Panc1 (cell line): ENCODE measurements at places on chromosomes 2 and 18. TPM values are rescaled to one million over a fixed set of nuclear protein-coding genes. Genes with fewer than 3 reads are reported as not detected.

- DNase-seq: no peak
- H3K4me3 ChIP-seq: no peak overlapping the region
- H3K27ac ChIP-seq: no peak overlapping the region
- H3K27me3 ChIP-seq: no peaks in the 10 kb centered on the region
- H3K4me1 ChIP-seq: no peaks in the 10 kb centered on the region
Measured at GRCh38 chr2:33735096-33735495, 136.0 kb upstream of the FAM98A start.

- no peak overlapping the region for H3K4me3 ChIP-seq
- no peak overlapping the region for H3K27ac ChIP-seq
- DNase-seq: no peak
- H3K27me3 ChIP-seq: no peaks in the 10 kb centered on the region
- H3K36me3 ChIP-seq: no peaks in the 10 kb centered on the region
Measured at GRCh38 chr18:39730606-39731005, 2165.0 kb upstream of the CELF4 start.

SKOR2 gene
- total RNA-seq: not detected

ANKRD30BL gene
- not detected for total RNA-seq

RPL31 gene
- total RNA-seq: 682 TPM
